ENCODE measurements at places on chromosomes 2 and 18. TPM values are rescaled to one million over a fixed set of nuclear protein-coding genes. Genes with fewer than 3 reads are reported as not detected.

The GKN2 gene
- not detected for polyA plus RNA-seq

The C1QL2 gene
- not detected for polyA plus RNA-seq

DNA sequence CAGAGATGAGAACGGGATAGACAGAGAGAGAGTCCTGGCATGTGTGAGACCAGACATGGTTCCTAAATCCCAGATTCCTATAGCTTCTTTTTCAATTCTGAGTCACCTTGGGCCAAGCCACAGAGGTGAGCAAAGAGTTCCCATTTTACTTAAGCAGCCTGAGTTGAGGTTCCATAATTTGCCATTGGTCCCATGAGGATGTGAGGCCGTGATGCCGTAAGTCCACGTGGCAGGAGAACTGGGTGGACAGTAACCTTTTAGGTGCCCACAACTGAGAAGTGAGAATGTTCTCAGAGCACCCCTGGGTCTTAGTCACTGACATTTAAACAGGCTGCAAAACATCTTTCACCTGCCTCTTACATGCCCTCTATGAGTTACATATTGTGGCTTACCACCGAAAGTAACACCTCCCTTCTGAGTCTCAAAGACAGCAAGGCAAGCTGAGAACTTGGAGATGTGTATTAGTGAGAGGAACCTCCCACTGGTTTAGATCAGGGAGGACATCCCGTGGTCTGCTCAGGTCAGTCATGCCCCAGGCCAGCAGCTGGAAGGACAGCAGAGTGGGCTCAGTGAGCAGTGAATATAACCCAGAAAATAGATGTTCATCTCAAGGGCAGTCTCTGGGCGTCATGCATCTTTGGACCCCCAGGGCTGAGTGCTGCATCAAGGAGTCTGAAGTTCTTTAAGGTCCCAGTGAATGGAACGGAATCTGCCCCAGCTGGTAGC is 127.9 kb upstream of the LGALSL start:
- peak overlapping the region; percentile 78 for H3K27ac ChIP-seq
- peak overlapping the region; percentile 52 for H3K4me3 ChIP-seq
- H3K4me1 ChIP-seq = peaks cover 49% of the 10 kb centered on the region
- no peaks in the 10 kb centered on the region for H3K27me3 ChIP-seq
- DNase-seq = peak; percentile 95
- no peaks in the 10 kb centered on the region for H3K36me3 ChIP-seq

The NAT8 gene
- polyA plus RNA-seq = not detected

DNA sequence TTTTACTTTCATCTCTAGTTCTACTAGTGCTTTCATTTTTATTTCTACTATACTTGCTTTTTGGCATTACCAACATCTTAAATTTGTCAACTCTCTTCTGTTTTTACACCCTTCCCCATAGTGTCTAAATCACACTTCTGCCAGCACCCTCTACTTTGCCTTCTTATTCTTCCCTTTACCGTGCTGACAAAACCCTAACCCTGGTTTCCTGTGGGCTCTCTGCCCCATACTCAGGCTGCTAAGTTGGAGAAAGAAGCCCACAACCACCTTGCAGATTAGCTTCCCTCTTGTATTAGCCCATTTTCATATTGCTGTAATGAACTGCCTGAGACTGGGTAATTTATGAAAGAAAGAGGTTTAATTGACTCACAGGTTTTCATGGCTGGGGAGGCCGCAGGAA is 24.8 kb downstream of the GIGYF2 start:
- DNase-seq = peak; percentile 19
- no peaks in the 10 kb centered on the region for H3K27me3 ChIP-seq
- peaks cover 50% of the 10 kb centered on the region for H3K36me3 ChIP-seq
- H3K4me1 ChIP-seq = peaks cover 20% of the 10 kb centered on the region
- H3K4me3 ChIP-seq = no peak overlapping the region

DNA sequence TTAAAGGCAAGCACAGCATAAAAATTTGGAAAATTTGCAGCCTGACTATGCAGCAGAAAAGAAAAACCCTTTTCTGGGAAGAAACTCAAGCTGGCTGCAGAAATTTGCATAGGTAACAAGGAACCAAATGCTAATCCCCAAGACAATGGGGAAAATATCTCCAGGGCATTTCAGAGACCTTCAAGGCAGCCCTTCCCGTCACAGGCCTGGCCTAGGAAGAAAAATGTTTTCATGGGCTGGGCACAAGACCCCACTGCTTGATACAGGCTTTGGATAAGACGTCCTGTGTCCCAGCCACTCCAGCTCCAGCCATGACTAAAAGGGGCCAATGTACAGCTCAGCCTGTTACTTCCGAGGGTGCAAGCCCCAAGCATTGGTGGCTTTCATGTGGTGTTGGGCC is 717.6 kb downstream of the TDRD15 start:
- DNase-seq = no peak
- H3K27me3 ChIP-seq = no peaks in the 10 kb centered on the region
- H3K36me3 ChIP-seq = no peaks in the 10 kb centered on the region
- H3K27ac ChIP-seq = no peak overlapping the region
- H3K4me1 ChIP-seq = no peaks in the 10 kb centered on the region

DNA sequence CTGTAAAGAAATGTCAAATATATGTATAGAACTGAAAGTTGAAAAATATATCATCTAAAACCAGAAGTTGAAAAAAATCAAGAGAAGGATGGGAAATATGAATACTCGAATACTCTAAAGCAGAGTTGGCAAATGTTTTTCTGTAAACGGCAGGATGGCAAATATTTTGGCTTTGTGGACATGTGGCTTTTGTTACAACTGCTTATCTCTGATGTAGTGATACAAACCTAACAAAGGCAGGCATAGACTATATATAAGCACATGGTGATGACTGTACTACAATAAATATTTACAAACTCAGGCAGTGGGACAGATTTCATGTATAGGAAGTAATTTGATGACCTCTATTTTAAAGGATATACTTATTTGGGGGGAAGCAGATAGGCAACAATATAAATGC is 224.6 kb upstream of the LRRTM4 start:
- no peak overlapping the region for H3K4me3 ChIP-seq
- no peaks in the 10 kb centered on the region for H3K27me3 ChIP-seq
- H3K36me3 ChIP-seq = no peaks in the 10 kb centered on the region

The CCDC148 gene
- polyA plus RNA-seq = not detected

DNA sequence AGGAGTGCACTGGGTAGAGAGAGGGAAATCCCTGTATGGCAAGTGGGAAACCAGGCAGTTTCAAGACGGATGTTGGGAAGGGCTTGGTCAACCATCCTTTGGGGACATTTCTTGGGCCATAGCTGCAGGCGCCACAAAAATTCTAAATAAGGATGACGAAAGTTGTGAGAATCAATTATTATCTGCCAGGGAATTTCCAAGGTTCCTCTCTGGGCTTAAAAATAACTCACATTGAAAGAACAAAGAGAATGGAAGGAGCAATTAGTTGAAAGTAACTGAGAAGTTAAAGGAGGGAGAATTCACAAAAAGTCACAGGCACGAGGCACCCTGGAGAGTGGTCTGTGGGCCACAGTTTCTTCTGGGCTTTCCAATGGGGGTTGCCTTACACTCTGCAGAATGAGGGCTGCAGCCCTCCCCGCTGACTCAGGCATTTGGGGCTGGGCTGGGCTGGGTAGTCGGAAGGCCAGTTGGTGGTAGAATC is 195.7 kb downstream of the SMAD7 start:
- H3K4me3 ChIP-seq = no peak overlapping the region
- no peak overlapping the region for H3K27ac ChIP-seq
- H3K4me1 ChIP-seq = no peaks in the 10 kb centered on the region
- no peak for DNase-seq
- H3K36me3 ChIP-seq = no peaks in the 10 kb centered on the region

The MYOM1 gene
- polyA plus RNA-seq = 0.49 TPM

The SLC5A7 gene
- polyA plus RNA-seq = not detected

GRCh38 chr2:16625759-16626158 is 39.9 kb downstream of the CYRIA start:
- no peaks in the 10 kb centered on the region for H3K4me1 ChIP-seq
- no peak for DNase-seq
- no peaks in the 10 kb centered on the region for H3K36me3 ChIP-seq
- H3K27me3 ChIP-seq = no peaks in the 10 kb centered on the region
- H3K27ac ChIP-seq = no peak overlapping the region

The SLC8A1 gene
- polyA plus RNA-seq = 0.22 TPM

The MTX2 gene
- polyA plus RNA-seq = 19.4 TPM

- no peak for DNase-seq
- H3K27me3 ChIP-seq = no peaks in the 10 kb centered on the region
- peak overlapping the region; percentile 92 for H3K27ac ChIP-seq
- peak overlapping the region; percentile 65 for H3K4me3 ChIP-seq
Observed at GRCh38 chr2:105796791-105797190, 52.1 kb downstream of the NCK2 start.
